ENCODE measurements at places on chromosomes 3 and 15.

DNA sequence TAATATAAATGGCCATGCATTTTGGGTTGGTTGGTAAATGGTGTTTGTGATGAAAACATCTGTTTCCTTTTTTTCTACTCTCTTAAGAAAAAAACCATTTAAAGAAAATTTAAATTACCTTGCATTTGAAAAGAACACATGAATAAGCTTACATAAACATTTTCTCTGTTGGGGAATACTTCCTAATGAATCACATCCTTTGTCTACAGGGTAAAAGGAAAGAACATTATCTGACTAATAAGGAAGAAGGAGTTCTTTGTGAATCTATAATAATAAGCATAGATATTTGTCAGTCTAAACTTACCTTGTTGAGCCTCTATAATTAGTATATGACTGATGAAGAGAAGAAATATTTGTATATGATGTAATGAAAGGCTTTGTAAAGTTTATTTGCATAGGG, 254.1 kb upstream of the ZNF717 start:
- no peak for DNase-seq

DNA sequence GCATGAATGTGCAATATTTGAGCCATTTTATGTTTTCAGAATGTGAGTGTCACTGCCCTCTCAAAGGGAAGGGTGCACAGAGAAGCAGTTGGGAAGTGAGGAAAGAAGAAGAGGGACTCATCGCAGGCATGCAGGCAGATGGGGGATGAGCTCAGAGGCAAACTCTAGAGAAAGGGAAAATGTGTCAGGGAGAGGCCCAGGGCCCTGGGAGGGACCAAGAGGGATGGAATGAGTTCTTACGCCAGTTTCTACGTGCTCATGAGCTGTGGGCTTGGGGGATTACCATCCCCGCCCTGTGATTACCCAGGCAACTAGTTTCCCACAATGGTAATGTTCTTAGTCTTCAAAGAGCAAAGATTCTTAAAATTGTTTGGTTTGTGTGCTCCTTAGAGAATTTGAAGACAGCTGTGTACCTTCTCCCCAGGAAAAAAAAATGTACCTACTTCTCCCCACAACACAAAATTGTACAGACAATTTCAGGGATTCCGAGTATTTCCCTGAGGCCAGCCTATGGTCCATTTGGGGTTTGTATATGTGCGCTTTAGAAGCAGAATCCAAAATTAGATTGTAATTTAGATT, 17.8 kb downstream of the GCSAM start:
- no peak for DNase-seq

GRCh38 chr15:60594071-60594470, 115.1 kb upstream of the ICE2 start:
- DNase-seq = no peak

DNA sequence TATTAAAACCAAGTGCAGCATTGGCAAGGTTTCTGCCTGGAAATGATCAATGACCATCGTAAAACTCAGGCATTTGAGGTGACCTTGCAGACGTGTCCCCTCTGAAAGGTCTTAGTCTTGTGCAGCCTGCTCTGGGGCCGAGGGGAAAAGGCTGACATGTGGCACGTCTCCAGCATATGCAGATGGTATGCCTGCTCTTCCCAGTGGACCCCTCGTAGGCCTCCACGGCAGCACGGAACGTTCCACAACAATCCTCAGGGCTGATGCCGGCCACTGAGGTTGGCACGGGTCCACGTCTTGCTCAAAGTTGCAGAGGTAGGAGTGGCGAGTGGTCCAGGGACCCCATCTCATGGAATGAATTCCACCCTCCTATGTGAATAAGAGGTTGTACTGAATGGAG, 247.5 kb upstream of the LYSMD4 start:
- no peak for DNase-seq

DNA sequence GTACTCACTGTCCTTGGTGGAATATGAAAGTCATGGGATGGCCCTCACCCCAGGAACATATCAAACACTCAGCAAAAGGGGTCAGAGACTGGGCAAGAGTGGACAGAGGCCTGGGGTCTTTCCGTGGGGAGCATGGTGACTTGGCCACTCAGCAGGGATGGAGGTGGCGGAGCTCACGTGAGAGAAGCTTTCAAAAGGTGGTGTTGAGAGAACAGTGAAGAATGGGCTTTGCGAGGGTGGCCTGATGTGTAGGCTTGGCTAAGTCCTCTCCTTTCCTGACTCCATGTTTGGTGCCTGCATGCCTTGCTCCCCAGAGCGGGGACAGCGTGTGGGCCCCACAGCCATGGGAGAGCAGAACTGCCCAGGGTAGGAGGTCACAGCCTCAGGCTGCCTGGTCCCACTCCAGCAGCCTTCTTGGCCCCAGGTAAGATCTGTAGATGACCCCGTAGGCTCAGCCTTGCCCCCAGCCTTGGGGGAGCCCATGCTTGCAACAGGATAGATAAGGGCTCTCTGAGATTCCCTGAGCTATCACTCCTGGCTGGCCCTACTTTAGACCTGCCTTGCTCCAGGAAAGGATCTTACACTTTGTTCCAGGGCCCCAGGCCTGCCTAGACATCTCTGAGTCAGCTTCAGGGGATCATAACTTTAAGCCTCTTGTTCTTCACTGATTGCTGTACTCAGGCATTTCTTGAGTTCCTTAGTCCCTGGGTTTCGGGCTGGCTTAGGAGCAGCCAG, 17.0 kb downstream of the RPLP1 start:
- no peak for DNase-seq

DNA sequence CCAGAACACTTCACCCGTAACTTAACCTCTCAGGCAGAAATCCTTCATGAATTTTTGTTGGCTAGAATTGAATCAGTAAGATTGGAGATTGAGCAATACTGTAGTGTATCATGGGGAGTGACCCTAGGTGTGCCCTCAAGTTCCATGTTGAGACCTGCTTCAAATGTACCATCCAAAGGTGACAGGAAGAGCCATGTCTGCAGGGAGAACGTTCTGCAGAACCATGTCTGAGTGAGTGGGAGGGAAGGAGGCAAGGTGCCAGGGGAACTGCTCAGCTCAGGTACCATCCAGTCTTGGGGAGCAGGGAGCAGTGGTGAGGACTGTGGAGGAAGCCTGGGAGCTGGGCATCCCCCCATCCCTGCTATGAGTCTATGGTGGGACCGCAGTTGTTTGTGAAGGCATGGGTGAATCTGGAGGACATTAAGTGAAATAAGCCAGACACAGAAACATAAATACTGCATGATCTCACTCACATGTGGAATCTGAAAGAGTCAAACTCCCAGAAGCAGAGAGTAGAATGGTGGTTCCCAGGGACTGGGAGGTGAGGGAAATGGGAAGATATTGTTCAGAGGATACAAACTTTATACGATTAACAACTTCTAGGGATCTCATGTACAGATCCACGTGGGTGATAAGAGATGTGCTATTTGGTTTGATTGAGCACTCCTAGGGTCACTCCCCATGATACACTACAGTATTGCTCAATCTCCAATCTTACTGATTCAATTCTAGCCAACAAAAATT, 23.3 kb downstream of the CFAP161 start:
- no peak for DNase-seq

DNA sequence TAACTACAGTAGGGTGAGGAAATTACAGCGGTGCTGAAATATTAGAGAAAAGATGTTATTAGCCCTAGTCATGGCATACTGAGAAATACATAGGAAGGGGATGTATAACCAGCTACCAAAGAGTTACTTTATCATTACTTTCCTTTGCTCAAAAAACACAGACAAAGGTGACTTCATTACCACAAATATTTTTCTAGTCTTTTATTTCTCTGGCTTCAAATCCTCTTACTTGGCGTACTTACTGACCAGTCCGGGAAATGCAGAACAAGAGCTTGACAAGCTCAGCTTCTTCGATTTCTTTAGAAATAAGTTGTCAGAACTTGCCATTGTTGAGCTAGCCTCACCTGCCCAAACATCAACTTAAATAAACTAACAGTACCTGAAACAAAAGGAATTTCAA, 142.1 kb upstream of the TMCO5A start:
- no peak for DNase-seq

GRCh38 chr15:92903966-92904721, 4.0 kb downstream of the CHD2 start:
- peak; percentile 92 for DNase-seq

DNA sequence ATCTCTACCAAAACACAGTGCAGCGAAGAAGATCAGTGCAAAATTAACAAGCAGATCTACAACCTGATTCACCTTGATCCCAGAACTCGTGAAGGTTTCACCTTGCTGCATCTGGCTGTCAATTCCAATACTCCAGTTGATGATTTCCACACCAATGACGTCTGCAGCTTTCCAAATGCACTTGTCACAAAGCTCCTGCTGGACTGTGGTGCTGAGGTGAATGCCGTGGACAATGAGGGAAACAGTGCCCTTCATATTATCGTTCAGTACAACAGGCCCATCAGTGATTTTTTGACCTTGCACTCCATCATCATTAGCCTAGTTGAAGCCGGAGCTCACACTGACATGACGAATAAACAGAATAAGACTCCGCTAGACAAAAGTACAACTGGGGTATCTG, 13.2 kb downstream of the FEM1B start:
- no peak for DNase-seq

- DNase-seq = peak; percentile 39
These were observed 39.1 kb downstream of the SLC9A9 start for GRCh38 chr3:143809121-143809621.

- no peak for DNase-seq
These were observed 98.9 kb upstream of the TJP1 start for GRCh38 chr15:29921130-29921601.

- DNase-seq = no peak
These were observed 228.8 kb upstream of the BHLHE40 start for GRCh38 chr3:4750306-4750968.

DNA sequence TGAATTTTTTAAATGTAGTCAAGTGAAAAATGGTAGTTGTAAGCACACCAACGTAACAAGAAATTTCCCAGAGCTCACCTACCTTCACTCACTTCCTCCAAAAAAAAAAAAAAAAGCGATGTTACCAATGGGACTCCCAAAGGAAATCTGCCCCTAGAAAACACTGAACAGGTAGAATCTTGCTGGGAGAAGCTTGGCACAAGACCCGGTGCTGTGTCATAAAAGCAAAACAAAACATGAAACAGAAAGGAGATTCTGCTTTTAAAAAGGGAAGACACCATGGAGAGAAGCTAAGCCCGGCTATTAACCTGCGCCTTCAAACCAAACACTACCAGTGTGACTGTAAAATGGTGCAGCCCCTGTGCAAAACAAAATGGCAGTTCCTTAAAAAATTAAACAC, 40.5 kb downstream of the PGPEP1L start:
- no peak for DNase-seq

GRCh38 chr15:90889313-90889730, 5.0 kb downstream of the FES start:
- no peak for DNase-seq
